ENCODE measurements at places on chromosomes 7 and 10.

DNA sequence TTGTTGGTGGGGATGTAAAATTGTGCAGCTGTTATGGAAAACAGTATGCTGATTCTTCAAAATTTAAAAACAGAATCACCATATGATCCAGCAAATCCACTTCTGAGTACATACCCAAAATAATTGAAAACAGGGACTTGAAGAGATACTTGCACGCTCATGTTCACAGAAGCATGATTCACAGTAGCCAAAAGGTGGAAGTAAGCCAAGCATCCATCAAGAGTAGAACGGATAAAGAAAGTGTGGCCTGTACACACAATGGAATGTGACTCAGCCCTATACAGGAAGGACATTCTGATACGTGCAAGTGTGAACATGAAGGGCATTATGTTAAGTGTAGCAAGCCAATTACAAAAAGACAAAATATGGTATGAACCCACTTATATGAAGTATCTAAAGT is 696.7 kb upstream of the CELF2 start:
- DNase-seq, result no peak

GRCh38 chr10:123402656-123403055 is 248.5 kb downstream of the BUB3 start:
- peak; percentile 4 for DNase-seq

GRCh38 chr10:60123172-60123571 is 216.8 kb upstream of the CCDC6 start:
- peak; percentile 29 for DNase-seq

GRCh38 chr10:126163506-126163905 is 224.8 kb downstream of the ADAM12 start:
- DNase-seq, result no peak

- peak; percentile 91 for DNase-seq
These were observed 48.7 kb upstream of the ZMIZ1 start for GRCh38 chr10:79020015-79020491.

DNA sequence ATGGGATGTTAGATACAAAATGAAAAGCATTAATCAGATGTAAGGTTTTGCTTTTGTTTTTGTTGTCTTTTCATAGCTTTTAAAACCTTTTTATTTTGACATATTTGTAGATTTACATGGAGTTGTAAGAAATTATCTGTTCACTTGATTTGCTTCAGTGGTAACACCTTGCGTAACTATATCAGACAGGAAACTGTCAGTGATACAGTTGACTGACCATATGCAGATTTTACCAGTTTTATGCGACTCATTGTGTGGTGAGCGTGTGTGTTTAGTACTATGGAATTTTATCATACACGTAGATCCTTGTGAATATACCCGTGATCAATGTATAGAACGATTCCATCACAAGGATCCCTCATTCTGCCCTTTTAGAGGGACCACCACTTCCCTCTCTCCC is 701.4 kb downstream of the SUGCT start:
- DNase-seq, result no peak

DNA sequence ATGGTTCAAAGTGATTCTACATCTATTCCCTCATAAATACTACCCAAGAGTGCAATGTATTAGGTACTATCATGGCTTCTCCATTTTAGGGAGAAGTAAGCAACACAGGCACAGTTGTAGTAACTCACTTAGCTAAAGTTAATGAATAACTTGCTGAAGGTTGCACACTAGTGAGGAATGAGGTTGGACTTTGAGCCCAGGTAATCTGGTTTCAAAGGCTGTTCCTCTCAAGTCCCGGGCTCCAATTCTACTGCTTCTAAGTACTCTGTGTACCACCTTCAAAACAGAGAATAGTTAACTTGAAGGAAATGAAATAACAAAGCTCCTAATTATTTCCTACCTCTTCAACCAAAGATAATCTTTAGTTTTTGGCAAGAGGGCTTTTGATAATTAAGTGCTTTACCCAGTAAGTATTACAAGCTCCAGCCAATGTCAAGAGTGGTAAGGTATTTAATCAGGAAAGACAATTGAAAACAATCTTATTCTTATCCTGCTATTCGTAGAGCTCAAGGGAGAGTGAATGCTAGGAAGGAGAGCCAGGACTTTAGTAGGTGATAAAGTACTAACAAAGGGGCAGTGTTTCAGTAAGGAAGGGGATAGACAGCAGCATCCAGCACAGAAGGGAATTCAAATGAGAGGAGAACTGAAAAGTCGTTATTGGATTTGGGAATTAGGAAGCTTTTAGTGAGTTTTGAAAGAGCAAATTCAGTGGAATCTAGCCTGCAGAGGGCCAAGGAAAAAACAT is 158.2 kb upstream of the PTPRZ1 start:
- DNase-seq, result no peak

DNA sequence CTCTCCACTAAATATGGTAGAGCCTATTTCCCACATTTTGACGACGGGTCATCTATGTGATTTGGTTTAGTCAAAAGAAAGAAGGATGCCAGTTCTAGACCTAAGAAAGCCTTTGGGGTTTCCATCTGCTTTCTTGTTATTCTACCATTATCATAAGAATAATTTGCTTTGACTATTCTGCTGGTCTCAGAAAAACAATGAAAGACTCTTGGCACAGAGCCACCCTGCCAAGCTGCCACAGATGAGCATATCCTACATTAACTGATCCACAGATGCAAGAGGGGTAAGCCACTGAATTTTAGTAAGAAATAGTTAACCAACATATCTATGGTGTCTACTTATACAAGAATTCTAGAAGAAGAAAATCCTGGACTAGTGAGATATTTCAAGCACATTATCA is 158.6 kb upstream of the MAGI2 start:
- DNase-seq, result no peak

DNA sequence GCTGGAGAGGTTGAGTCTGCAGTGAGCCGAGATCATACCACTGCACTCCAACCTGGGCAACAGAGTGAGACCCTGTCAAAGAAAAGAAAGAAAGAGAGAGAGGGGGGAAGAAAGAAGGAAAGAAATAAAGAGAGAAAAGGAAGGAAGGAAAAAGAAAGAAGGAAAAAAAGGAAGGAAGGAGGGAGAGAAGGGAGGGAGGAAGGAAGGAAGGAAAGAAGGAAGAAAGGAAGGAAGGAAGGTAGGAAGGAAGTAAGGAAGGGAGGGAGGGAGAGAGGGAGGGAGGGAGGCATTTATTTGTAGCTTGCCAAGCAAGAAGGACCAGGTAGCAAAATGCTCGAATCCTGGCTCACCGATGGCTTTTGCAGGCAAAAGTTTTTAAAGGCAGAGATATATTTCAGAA is 74.5 kb upstream of the BAIAP2L1 start:
- DNase-seq, result no peak

- peak; percentile 64 for DNase-seq
These were observed 185.6 kb downstream of the ANK3 start for GRCh38 chr10:60203993-60204618.

DNA sequence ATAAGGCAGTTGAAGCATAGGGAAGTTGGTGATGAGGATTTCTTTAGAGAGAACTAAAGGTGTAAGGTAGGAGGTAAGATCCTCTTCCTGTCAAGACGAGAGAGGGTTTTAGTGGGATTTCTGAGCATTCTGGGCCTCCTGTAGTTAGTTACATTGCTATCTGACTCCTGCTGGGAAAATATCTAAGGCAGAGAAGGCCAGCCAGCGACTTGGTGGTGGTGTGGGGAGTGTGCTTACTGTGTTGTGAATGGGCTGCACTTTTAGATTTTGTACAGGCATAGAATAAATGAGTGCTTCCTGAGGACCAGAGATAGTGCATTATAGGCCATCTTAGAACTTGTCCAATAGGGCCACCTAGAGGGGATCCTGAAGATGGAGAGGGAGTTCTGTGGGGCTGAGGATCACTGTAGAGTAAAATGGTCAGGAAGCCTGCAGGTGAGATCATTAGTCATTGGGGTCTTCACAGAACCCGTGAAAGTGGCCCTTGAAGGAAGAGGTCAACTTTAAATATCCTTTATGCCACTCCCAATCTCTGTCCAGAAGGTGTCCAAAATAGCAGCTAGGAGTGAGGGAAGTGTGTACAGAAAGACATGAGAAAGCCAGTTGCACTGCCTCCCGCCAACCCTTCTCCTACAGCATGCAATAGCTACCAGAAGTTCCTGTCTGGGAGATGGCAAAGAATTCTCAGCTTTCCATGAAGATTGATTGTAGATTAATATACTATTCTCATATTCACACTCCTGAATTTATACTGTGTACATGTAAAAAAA is 266.6 kb downstream of the POLR1F start:
- DNase-seq, result peak; percentile 17

DNA sequence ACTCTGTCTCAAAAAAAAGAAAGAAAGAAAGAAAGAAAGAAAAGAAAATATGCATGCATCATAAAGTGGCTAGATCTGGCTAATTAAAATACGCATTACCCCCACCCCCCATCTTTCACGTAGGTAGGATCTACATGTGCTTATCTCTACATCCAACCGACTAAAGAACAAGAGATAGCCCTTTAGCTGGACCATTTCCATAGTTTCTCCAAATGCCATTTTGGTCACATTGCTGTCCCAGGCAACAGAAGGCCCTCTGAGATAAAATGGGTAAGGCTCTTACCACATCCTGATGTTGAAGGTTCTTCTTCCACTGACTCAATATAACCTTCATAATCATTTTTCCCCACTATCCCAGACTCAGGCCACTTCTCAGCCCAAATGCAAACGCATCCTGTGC is 31.5 kb downstream of the PIK3AP1 start:
- DNase-seq, result no peak

- DNase-seq, result no peak
These were observed 17.9 kb upstream of the RBM20 start for GRCh38 chr10:110625951-110626855.

DNA sequence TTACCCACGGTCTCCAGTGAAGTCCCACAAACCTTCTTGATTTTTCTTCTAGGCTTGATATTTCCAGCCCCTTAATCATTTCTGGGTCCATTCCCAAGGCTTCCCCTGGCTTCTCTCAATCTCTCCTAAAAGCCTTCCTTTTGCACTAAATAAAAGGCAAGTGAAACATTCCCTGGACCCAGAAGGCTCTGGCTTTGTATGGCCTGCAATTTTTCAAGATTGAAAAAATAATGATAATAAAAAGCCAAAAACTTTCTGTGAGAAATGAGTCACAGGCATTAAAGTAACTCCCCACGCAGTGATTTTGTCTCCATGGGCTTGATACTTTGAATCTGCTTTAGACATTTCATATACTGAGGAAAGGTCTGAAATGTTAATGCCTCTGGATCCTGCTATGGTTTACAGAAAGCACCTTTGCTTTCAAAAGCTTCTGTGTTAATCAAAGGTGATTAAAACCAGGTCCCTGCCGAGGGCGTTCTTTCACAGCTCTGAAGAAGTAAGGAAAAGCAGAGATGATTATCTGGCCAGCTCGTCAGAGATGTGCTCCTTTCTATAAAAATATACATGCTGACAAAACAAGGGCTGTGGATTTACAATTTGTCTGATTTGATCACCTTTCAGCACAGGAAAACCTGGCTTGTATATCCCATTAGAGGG is 118.9 kb upstream of the TMEM72 start:
- peak; percentile 67 for DNase-seq

- no peak for DNase-seq
These were observed 1.2 kb upstream of the ARPC1B start for GRCh38 chr7:99373091-99374066.

DNA sequence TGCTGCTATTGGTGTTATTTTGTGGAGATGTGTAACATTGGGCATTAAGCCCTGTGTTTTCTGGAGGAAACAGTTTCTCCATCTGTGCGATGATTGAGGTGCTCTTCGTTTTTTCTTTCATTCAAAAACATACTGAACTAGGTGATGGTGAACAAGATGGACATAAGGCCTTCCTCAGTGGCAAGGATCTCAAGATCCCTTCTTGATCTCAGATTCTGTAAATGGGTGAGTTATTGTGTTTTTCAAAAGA is 759 bp upstream of the ELAPOR2 start:
- no peak for DNase-seq
